Breast epithelium (tissue), 4 donors: ENCODE measurements at places on chromosomes 16 and 17. TPM values are rescaled to one million over a fixed set of nuclear protein-coding genes. Genes with fewer than 3 reads are reported as not detected.
A peak's percentile ranks its signal among the peaks of the same experiment; 100 is the strongest.

GRCh38 chr17:60548990-60549389 is 22.9 kb upstream of the APPBP2 start:
- no peaks in the 10 kb centered on the region for H3K4me1 ChIP-seq
- no peaks in the 10 kb centered on the region for H3K27me3 ChIP-seq
- no peak for DNase-seq
- H3K27ac ChIP-seq = no peak overlapping the region

GRCh38 chr16:23859713-23860269 is 24.0 kb downstream of the PRKCB start:
- no peaks in the 10 kb centered on the region for H3K27me3 ChIP-seq
- no peaks in the 10 kb centered on the region for H3K4me1 ChIP-seq
- no peak overlapping the region for H3K4me3 ChIP-seq
- no peak overlapping the region for H3K27ac ChIP-seq

ZPBP2 gene
- total RNA-seq = not detected

GRCh38 chr17:33689725-33690124 is 396.6 kb upstream of the ASIC2 start:
- no peaks in the 10 kb centered on the region for H3K36me3 ChIP-seq
- no peaks in the 10 kb centered on the region for H3K4me1 ChIP-seq
- no peaks in the 10 kb centered on the region for H3K27me3 ChIP-seq
- no peak overlapping the region for H3K27ac ChIP-seq
- no peak for DNase-seq

DNA sequence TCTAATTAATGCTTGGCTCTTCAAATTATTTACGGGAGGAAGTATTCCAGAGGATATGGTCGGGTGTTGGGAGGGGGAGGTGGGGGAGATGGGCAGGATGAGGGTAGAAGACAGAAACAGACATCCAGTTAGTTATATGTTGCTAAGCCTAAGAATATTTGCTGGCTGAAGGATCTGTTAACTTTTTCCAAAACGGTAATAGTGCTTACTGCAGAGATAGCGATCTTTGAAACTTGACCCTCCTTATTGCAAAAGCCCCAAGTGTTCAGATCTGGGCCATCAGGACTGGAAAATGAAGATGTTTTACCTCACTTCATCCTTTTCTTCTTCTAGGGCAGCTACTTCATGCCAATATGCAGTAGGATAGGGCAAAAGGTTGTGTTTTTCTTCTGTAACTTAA is 27.0 kb upstream of the MMD start:
- H3K4me1 ChIP-seq = no peaks in the 10 kb centered on the region
- no peaks in the 10 kb centered on the region for H3K27me3 ChIP-seq
- no peak overlapping the region for H3K27ac ChIP-seq

UMOD gene
- not detected for total RNA-seq

DNA sequence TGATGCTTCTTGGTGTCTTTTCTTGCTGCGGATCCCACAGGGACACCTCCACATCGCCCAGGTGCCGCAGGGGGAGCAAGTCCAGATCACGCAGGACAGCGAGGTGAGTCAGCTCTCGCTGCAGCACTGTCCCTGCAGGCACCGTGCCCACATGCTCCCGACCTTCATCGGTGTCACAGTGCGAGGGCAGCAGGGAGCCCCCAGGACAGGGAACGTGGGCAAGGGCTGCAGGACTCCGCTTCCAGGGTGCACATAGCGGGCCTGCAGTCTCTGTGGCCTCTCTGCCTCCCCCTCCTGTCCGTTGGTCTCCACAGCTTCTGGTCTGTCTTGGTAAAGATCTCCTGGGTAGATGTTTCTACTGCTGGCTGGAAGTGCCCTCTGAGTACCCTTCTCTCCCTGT is 84.1 kb downstream of the BANP start:
- no peak overlapping the region for H3K4me3 ChIP-seq
- H3K4me1 ChIP-seq = no peaks in the 10 kb centered on the region
- H3K27me3 ChIP-seq = no peaks in the 10 kb centered on the region
- H3K36me3 ChIP-seq = no peaks in the 10 kb centered on the region

- H3K4me3 ChIP-seq = peak overlapping the region; percentile 66
- peak overlapping the region; percentile 61 for H3K27ac ChIP-seq
These were observed 94.2 kb downstream of the NTN1 start for GRCh38 chr17:9115214-9116191.

GRCh38 chr16:35725949-35726348 is 2266.5 kb downstream of the TP53TG3F start:
- no peak overlapping the region for H3K4me3 ChIP-seq
- no peaks in the 10 kb centered on the region for H3K4me1 ChIP-seq
- H3K27ac ChIP-seq = no peak overlapping the region
- no peaks in the 10 kb centered on the region for H3K36me3 ChIP-seq
- DNase-seq = no peak
- H3K27me3 ChIP-seq = no peaks in the 10 kb centered on the region

DNA sequence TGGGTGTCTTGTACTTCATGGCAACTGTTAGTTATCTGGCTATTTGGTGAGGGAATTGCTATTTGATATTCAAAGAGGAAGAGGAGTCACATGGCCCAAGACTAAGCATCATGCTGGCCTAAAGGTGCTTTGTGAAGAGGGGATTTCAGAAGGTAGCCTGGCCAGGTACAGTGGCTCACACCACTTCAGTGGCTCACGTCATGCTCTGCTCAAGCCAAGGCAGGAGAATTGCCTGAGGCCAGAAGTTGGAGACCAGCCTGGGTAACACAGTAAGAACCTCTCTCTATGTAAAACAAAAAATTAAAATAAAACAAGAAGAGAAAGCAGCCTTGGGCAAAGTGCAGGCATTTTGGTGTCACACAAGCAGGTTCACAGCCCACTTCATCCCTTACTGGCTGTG is 6.4 kb upstream of the MT1B start:
- no peaks in the 10 kb centered on the region for H3K27me3 ChIP-seq
- H3K4me3 ChIP-seq = no peak overlapping the region
